ENCODE measurements at places on chromosomes 3 and 15.

GRCh38 chr3:188929137-188929536, 242.6 kb upstream of the TPRG1 start:
- DNase-seq: no peak

GRCh38 chr3:182814419-182815062, 21.2 kb downstream of the ATP11B start:
- DNase-seq: no peak

DNA sequence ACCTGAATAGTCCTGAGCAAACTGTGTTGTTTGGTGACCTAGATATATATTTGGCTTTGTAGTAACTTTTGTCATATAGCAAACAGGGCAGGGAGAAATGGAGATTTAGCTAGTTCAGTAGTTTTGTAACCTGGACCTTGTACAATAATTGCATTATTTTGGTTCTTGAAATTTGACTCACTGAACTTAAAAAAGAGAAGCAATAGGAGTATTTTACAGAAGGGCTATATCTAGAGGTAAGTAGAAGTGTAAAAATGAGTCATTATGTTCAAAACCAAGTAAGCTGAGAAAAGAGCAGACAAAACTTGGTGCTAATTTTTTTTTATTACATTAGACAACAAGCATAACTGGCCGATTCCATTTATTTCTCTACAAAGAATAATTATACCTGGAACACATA, 505.4 kb downstream of the ZIC1 start:
- no peak for DNase-seq

GRCh38 chr15:57619746-57620145, 28.0 kb downstream of the MYZAP start:
- no peak for DNase-seq

GRCh38 chr3:53630547-53630946, 136.1 kb downstream of the CACNA1D start:
- DNase-seq: no peak

DNA sequence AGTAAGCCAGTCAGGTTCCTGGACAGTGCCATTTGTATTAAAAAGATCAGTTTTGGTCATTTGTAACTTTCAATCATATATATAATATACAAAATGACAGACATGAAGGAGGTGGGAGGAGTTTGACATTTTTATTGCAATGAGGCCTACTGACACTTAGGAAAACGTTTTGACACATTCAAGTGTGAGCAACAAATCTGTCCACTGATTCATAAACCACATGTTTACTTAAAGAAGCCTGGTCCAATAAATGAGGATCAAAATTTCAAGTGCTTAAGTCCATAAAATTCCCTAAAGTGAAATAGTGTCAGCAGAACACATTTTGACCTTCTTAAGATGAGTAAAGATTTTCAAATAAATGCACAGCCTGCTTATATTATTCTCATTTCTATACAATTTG, 137.3 kb downstream of the MECOM start:
- no peak for DNase-seq

DNA sequence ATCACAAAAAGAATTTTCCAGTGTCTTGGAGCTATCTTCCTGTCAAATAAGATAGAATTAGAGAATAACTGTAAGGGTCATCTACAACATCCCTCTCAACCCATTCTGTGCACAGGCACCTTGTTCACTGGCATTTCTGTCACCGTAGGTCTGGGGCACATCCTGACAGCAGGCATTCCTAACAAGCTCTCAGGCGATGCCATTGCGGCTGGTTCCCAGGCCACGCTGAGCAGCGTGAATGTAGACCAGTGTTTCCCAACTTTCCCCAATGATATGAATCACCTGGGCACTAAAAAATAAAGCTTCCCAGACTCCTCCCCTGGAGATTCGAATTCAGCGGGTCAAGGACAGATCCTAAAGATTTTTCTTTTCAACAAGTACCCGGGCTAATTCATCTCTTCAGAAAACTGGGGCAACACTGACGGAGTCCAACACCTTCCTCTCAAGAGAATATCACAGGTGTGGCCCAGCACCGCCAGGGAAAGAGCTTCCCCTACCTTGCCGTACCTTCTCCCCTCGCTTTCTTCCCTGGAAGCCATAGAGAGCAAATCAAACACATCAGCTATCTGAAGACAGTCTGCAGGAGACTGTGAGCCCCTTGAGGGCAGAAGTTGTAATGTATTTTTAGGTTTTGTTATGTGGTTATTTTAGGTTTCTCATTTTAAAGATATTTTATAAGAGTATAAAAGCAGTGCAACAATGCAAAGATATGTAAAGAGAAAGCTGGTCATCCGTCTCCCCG, 143.4 kb downstream of the LIPC start:
- DNase-seq: no peak

DNA sequence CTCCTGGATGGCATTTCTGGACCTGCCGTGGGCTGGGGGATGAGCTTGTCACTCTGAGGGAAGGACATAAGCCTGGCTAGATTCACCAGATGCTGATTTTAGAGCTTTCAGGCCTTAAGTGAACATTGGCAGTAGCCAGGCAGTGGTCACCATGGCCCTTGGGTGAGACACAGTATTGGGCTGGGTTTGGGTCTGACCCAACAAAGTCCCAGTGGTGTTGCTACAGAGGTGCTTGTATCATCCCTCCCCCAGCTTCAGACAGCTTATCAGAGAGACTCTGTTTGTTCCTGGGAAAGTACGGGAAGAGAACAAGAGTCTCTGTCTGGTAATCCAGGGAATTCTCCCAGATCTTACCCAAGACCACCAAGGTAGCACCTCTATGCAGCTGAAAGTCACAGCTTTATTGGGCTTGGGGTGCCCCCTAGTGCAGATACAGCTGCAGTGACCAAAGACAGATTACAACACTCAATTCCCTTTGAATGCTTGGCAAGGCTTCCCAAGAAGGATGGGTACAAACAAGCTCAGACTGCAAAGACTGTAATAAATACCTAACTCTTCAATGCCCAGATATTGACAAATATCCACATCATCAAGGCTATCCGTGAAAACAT, 9.8 kb upstream of the RUVBL1 start:
- peak; percentile 35 for DNase-seq

- no peak for DNase-seq
These were observed 20.9 kb upstream of the MUC20 start for GRCh38 chr3:195699860-195700259.

DNA sequence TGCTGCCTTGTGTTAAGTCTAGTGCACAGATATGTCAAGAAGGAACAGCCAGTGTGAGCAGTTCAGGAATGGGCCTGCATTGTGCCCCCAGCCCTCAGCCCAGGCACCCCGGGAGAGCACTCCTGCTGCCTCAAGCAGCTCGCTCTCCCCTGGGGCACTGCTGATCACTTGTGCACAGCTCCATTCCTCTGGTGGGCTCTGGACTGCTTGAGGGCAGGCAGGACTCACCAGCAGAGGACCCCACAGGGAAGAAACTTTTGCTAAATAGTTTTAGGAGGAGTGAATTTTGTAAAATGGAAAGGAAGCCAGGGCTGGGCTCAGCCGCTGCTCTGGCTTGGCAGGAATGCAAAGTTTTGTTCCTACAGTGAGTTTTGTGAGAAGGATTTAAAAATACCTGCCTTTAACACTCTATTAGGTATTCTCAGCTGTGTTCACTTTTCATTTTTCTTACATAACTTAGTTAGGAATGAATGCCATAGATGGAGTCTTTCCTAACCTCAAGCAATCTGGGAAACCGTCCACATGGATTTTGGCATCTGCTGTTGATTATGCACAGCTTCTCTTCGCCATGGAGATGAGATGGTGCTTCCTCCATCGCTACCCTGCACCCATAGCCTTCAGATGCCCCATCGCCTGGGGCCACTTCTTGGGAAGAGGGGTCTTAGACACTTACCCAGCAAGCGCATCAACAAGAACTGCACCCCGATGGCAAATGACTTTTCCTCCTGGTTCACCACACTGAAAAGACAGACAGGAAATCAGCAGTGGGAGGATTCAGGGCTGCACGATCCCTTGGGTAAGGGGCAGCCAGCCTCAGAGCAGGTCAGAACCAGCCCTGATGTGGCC, 42.3 kb upstream of the RAB6B start:
- no peak for DNase-seq

DNA sequence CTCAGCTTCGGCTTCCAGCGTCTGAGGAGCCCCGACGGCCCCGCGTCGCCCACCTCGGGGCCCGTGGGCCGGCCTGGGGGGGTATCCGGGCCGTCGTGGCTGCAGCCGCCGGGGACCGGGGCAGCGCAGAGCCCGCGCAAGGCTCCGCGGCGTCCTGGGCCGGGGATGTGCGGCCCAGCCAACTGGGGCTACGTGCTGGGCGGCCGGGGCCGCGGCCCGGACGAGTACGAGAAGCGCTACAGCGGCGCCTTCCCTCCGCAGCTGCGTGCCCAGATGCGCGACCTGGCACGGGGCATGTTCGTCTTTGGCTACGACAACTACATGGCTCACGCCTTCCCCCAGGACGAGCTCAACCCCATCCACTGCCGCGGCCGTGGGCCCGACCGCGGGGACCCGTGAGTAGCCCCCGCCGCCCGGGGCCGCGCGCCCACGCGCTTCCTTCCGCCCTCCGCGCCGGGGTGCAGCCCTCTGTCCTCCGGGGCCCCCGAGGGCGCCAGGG, 462 bp downstream of the EDEM1 start:
- peak; percentile 36 for DNase-seq

- no peak for DNase-seq
These were observed 708 bp upstream of the GCHFR start for GRCh38 chr15:40762919-40763800.

GRCh38 chr15:68775671-68776476, 44.8 kb downstream of the ANP32A start:
- DNase-seq: no peak

DNA sequence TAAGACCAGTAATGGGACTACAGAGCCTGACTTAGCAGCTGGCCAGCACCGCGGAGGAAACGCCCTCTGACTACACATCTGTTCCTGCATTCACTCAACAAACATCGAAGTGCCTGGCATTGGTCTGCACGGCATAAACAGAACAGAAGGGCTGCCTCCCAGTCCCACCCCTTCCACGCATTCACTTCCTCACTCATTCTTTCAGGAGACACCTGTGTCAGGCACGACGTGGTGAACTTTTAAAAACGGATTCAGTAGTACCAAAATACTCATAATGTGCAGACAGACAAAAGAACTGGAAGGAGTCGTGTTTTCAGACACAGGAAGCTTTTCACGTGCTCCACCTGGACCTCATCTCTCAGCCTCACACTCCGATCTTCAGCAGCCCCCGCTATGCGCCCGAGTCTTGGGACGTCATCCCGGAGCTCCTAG, 123.3 kb downstream of the XXYLT1 start:
- no peak for DNase-seq

DNA sequence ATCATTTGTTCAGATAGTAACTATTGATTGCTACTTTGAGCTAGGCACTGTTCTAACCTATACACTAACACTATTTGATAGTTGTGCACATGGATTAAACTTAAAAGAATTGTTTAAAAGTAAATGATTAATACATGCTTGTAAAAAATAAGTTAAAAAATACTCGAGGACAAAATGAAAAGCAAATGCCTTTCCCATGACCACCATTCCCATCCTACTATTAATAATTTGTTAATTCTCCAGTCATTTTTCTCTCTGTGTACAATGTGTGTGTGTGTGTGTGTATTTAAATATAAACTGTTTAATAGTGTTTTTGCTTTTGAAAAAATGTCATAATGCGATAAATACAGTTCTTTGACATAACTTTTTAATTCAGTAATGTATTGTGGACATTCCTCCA, 78.7 kb upstream of the KCNMB2 start:
- no peak for DNase-seq

DNA sequence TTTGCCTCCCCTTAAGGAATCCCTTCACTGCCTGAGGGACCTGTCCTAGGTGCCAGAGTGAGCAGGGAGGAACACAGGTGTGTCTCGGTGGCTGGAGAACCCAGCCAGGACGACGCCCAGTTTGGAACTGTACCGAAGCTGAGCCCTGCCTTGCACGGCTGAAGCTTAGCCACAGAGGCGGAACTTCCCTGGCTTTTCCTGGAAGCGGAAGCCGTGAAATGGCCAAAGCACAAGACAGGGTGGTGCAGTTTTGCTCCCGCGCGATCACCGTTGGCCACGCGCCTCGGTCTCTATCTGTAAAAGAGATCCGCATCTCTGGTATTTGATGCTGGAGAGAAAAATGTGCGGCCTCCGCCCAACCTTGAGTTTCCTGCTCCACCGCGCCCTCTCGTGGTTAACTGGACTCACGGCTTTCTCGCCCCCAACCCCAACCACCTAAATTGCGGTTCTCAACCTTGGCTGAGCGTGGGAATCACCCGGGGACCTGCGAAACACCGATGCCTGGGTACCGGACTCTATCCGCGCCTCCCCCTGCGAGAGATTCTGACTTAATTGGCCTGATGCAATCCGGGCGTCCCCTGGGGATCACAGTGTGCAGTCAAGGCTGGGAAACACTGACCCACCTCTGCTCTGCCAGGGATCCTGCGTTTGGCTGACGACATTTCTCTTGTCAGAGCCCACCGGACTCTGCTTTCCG, 70.7 kb upstream of the ABHD2 start:
- peak; percentile 95 for DNase-seq

- no peak for DNase-seq
These were observed 33.3 kb downstream of the TFDP2 start for GRCh38 chr3:142115867-142116668.

GRCh38 chr3:26652164-26652563, 29.6 kb downstream of the LRRC3B start:
- DNase-seq: no peak

DNA sequence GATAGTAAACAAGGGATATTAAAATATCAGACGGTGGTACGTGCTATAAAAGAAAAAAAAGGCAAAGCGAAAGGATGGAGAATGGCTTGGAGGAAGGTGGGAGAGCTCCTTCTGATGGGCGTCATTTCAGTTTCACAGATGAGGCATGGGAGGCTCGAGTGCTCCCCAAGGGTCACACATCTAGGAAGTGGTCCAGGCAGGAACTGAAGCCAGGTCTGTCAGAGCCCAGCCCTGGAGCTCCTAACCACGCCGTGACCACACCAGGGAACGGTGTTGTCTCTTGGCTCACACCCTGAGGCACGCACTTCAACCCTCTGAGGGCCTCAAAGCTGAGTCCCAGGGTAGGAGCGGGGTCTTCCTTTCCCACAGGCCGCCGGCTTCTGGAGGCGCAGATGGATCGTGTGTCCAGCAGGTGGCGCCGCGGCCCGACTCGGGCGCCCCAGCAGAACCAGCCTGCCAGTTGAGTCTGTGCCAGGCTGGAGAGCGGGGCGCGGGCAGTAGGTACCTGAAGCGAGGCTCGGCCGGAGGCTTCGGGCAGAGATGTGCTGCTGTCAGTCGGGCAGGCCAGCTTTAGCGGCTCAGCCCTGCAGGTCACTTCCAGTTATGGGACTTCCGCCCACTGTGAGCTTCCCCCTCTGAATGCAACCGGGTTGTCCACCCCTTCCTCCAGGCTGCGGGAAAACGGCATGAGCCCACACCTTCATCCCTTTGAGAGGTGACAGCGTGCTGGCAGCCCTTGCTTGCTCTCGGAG, 68.1 kb downstream of the SLC6A1 start:
- DNase-seq: peak; percentile 76

Measured in neural crest cell (in vitro differentiated cells).